Endodermal cell (in vitro differentiated cells): ENCODE measurements at places on chromosomes 3 and 15. TPM values are rescaled to one million over a fixed set of nuclear protein-coding genes. Genes with fewer than 3 reads are reported as not detected.
A peak's percentile ranks its signal among the peaks of the same experiment; 100 is the strongest.

DNA sequence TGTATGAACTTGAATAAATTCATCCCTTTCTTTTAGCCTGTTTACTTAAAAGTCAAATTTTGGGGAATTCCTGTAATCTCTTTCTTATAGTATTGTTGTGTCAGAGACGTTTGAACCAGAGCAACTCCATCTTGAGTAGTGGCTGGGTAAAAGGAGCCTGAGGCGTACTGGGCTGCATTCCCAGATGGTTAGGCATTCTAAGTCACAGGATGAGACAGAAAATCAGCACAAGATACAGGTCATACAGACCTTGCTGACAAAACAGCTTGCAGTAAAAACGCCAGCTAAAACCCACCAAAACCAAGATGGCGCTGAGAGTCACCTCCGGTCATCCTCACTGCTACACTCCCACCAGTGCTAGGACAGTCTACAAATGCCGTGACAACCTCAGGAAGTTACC is 94.5 kb downstream of the P3H2 start:
- no peak overlapping the region for H3K4me3 ChIP-seq
- H3K27me3 ChIP-seq = no peaks in the 10 kb centered on the region
- peaks cover 46% of the 10 kb centered on the region for H3K36me3 ChIP-seq

DNA sequence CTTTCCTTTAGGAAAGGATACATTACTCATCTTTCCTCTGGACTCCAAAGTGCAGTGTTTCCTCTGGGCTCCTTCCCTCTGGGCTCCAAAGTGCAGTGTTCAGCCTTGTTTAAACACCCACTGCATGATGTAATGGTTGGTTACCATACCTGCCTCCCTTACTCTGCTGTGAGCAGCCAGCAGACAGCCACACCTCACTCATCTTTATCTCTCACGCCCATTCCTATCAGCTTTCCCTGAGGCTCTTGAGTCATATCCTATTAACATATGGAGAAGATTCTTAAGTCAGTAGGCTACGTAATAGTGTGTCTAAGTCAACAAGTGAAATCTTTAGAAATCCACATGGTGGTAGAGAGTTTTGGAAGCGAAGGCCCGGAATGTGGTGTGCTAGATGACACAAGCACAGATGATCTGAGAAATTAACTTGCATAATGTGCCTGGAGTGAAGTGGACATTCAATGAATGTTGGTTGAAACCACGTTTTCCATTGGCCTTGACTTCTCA is 97.2 kb upstream of the CTNNB1 start:
- no peak overlapping the region for H3K27ac ChIP-seq
- peak; percentile 50 for DNase-seq
- H3K36me3 ChIP-seq = no peaks in the 10 kb centered on the region
- peak overlapping the region; percentile 56 for H3K4me3 ChIP-seq

DNA sequence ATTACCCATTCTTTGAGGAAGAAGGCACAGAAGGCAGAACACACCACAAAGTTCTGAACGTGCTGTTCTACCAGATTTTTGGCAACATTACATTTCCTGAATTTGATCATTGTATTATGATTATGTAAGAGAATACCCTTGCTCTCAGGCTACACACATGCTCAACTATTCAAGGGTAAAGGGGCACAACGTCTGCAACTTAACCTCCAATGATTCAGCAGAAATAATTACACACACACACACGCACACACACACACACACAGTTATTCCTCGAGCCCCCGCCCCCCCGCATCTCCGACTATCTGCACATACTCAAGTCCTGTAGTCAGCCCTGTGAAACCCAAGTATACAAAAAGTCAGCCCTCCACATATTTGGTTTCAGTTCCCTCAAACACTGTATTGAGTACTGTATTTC is 26.8 kb downstream of the RPN1 start:
- DNase-seq = no peak
- H3K4me1 ChIP-seq = no peaks in the 10 kb centered on the region
- H3K27me3 ChIP-seq = no peaks in the 10 kb centered on the region
- no peak overlapping the region for H3K27ac ChIP-seq

DNA sequence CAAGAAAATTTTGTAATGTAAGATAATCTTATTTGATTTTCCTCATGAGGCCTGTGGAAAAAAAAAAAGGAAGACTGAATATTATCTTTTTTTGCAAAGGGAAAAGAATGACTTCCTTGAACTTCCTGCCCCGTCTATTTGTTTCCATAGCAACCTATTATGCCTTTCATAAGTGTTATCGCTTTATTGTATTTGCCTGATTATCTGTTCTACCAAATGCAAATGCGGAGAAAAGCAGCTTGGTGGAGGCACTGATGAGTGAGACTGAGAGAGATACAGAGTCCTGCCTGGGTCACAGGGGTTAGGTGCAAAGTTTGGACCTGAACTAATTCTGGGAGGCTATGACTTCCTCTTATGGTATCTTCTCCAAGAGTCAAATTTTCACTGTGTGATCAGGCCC is 334.0 kb upstream of the KCNMB2 start:
- H3K27ac ChIP-seq = no peak overlapping the region
- peaks cover 18% of the 10 kb centered on the region for H3K4me1 ChIP-seq
- no peak overlapping the region for H3K4me3 ChIP-seq
- H3K36me3 ChIP-seq = peaks cover 4% of the 10 kb centered on the region
- no peaks in the 10 kb centered on the region for H3K27me3 ChIP-seq

GRCh38 chr3:114081037-114081436 is 24.5 kb downstream of the QTRT2 start:
- DNase-seq = no peak
- H3K27me3 ChIP-seq = no peaks in the 10 kb centered on the region
- peaks cover 89% of the 10 kb centered on the region for H3K36me3 ChIP-seq
- H3K4me3 ChIP-seq = no peak overlapping the region
- H3K27ac ChIP-seq = no peak overlapping the region
- H3K4me1 ChIP-seq = no peaks in the 10 kb centered on the region

- H3K36me3 ChIP-seq = peaks cover 58% of the 10 kb centered on the region
- no peak overlapping the region for H3K27ac ChIP-seq
- DNase-seq = no peak
- H3K27me3 ChIP-seq = no peaks in the 10 kb centered on the region
Observed at GRCh38 chr3:33008282-33008681, 56.8 kb downstream of the CCR4 start.

- H3K4me3 ChIP-seq = no peak overlapping the region
- no peaks in the 10 kb centered on the region for H3K4me1 ChIP-seq
- no peak for DNase-seq
- H3K27me3 ChIP-seq = no peaks in the 10 kb centered on the region
- no peaks in the 10 kb centered on the region for H3K36me3 ChIP-seq
- H3K27ac ChIP-seq = no peak overlapping the region
Observed at GRCh38 chr15:71945012-71945411, 134.7 kb downstream of the NR2E3 start.

DNA sequence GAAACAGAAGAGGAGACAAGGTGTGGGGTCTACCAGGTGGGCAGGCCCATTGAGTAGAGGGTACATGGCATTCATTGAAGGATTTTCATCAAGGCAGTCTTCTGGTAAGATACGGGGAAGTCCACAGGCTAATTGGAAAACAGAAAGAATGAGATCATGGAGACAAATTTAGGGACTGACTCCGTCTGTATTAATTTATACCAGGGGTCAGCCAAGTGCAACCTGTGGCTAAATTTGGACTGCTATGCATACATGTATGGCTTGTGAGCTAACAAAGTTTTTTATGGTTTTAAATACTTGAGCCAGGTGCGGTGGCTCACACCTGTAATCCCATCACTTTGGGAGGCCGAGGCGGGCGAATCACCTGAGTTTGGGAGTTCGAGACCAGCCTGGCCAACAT is 21.1 kb upstream of the SNRPN start:
- peak; percentile 0 for DNase-seq
- peaks cover 21% of the 10 kb centered on the region for H3K36me3 ChIP-seq
- no peaks in the 10 kb centered on the region for H3K27me3 ChIP-seq
- H3K27ac ChIP-seq = no peak overlapping the region

DNA sequence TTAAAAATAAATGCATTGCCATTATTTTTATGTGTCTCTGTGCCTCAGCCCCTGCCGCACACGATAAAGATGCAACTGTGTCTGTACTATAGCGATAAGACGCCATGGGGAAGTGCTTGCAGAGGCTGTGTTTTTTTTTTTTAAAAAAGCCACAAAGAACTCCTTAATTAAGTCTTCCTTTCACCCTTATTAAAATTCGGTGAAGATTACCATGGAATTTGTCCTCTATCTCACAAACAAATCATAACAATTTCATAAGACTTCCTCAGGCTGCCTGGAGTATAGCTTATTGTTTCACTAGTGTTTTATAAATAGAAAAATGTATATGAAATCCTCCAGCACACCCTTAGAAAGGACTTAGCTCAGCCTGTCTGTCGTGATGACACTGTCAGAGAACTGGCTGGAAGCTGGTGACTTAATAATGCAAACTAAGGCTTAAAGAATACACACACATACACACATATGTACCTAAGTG is 374.8 kb upstream of the SLCO3A1 start:
- no peak overlapping the region for H3K4me3 ChIP-seq
- H3K27me3 ChIP-seq = no peaks in the 10 kb centered on the region
- no peaks in the 10 kb centered on the region for H3K36me3 ChIP-seq
- H3K4me1 ChIP-seq = peaks cover under 1% of the 10 kb centered on the region

DNA sequence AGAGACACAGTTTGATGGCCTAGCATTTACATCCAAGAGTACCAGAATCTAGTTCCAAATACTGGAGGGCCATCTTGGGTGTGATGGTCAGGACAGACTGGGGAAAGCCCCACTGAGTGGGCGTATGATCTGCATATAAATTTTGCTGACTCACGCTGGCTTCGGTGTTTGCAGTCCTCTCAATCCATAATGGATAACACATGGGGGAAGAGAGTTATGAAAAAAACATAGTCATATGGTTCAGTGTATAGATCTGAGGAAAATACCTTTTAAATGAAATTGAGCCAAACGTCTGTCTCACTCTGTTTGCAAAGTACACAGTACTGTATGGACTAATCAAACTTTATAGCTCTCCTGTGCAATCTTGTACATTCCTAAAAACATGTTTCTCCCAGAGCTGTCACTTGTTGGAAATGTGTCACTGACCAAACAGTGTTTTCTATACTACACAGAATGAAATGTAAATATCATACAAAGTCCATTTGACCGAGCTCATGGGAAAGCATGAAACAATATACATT is 125.3 kb upstream of the THBS1 start:
- H3K36me3 ChIP-seq = no peaks in the 10 kb centered on the region
- H3K27me3 ChIP-seq = no peaks in the 10 kb centered on the region
- no peak for DNase-seq
- no peak overlapping the region for H3K4me3 ChIP-seq
- no peak overlapping the region for H3K27ac ChIP-seq

DNA sequence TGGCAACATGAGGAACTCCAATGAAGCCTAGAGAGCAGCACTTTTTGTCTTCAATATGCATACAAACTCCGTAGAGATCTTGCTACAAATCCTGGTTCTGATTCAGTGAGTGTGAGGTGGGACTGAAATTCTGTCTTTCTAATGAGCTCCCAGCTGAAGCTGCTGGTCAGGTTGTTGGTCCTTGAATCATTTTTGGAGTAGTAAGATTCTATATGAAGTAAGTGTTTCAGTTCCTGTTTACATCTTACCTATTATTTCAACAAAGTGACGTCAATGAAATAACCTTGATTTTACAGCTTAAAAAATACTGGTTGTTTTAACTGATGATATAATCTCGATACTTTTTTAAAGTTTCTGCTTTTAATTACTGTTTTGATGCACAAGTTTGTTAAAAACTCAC is 33.9 kb downstream of the SHQ1 start:
- no peak overlapping the region for H3K4me3 ChIP-seq
- H3K36me3 ChIP-seq = peaks cover 6% of the 10 kb centered on the region
- no peaks in the 10 kb centered on the region for H3K4me1 ChIP-seq
- no peak overlapping the region for H3K27ac ChIP-seq

DNA sequence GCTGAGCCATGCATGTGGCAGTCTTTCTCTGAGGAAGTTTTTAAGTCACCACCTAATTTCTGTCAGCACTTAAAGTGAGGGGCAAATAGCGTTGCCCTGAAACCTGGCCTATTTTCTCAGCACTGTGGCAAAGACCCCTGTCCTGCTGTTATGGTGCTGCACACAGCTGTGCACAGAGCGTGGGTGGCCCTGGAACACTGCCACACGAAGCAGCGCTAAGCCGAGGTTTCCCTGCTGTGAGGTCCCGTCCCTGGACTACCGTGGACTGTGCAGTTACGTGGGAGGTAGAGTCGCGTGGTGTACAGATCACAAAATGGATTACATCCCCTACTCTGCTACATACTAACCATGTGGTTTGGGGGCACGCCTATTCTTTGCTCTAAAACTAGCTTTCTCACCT is 101.6 kb upstream of the NR2E3 start:
- H3K36me3 ChIP-seq = no peaks in the 10 kb centered on the region
- no peak overlapping the region for H3K27ac ChIP-seq
- DNase-seq = no peak
- no peaks in the 10 kb centered on the region for H3K27me3 ChIP-seq
- no peak overlapping the region for H3K4me3 ChIP-seq

GRCh38 chr3:139388821-139389551 is 461 bp downstream of the COPB2 start:
- DNase-seq = no peak
- H3K4me3 ChIP-seq = peak overlapping the region; percentile 100
- peak overlapping the region; percentile 88 for H3K27ac ChIP-seq
- H3K4me1 ChIP-seq = no peaks in the 10 kb centered on the region

Gene RTP3
- not detected in 2 replicates for total RNA-seq

Gene PTH1R
- total RNA-seq = 3.7 and 4.8 TPM in 2 replicates
